Putamen (tissue), 1 donor: ENCODE measurements at places on chromosomes 1 and 21.

GRCh38 chr1:199948587-199949280 is 78.8 kb upstream of the NR5A2 start:
- DNase-seq = no peak

DNA sequence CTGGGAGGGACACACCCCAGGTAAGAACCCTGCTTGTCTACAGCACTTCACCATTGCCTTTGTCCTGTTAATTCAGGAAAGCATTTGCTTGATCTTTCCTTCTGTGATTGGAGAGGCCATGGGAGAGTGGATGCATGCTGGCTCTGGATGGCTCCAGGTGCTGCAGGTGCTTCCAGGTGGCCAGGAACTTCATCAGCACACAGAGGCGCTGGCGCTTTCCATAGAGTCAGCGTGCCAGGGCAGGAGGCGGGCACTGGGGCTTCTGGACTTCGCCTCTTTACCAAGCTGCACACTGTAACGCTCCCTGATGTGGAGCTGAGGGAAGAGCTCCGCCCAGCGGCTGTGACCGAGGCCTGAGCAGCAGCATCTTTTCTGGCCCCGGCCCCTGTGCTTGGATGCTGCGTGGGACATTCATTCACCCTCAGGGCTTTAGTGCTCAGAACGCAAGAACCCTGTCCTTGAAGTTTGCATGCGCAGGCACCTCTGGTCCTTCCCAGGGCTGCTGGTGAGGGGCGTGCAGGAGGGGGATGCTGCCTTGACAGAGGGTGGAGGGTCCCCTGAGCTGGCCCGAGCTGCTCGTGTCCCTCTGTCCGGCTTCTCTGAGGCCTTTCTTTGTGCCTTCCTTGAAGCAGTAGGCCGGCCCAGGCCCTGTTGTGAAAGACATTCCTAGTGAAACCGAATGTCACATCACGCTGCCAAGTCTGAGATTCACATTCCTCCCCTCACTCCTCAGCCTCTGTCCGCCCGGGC is 1.6 kb upstream of the MX2 start:
- no peak for DNase-seq

GRCh38 chr1:10424034-10424433 is 6.2 kb upstream of the CENPS start:
- DNase-seq = no peak

DNA sequence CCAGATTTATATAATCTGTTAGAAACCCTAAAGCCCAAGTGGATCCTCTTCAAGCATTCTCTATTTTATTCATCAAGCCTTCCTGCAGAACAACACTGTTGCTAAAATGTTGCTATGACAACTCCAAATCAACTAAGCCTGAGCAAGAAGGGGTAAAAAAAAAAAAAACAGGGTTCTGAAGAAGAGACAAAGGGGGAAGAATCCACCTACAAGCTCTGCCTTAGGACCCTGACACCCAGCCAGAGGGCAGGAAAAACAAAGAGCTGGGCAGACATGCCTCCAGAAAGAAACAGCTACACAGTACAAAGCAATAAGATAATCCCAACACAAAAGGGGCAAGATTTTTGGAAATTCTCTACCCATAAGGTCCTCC is 1.3 kb downstream of the USF1 start:
- no peak for DNase-seq

GRCh38 chr1:75632350-75632949 is 21.5 kb upstream of the SLC44A5 start:
- DNase-seq = peak; percentile 10

DNA sequence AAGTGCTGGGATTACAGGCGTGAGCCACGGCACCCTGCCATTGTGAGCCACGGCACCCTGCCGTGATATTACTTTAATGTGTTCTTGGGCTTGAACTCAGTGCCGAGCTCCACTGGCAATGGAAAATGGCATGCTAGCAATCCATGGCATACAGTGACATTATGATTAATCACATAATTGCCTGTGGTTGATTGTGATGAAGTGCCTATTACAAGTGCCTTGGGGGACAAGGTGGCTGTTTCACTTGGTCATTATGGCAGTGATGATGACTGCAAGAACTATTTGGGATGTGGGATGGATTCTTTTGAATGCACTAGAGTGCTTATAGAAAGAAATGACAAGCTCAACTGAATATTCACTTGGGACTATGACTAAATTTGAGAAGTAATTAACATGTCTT is 22.3 kb upstream of the HPCAL4 start:
- no peak for DNase-seq

DNA sequence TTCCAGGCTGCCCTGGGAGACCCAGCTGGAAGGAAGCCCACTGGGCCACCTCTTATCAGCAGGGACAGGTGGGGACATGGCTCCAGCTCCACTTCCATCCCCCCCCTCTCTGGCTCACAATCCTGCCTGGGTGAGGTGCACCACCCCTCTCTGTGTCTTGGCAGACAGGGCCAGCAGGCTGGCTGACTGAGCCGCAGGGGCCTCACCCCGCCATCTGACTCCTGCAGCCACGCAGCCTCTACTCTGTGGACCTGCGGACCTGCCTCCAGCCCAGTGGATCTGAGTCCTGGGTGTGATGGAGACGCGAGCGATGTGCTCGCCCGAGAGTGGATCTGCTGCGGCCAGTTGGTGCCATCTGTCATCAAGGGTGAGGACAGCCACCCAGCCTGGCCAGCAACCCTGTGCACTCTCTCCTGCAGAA is 30.1 kb downstream of the RCC2 start:
- no peak for DNase-seq

DNA sequence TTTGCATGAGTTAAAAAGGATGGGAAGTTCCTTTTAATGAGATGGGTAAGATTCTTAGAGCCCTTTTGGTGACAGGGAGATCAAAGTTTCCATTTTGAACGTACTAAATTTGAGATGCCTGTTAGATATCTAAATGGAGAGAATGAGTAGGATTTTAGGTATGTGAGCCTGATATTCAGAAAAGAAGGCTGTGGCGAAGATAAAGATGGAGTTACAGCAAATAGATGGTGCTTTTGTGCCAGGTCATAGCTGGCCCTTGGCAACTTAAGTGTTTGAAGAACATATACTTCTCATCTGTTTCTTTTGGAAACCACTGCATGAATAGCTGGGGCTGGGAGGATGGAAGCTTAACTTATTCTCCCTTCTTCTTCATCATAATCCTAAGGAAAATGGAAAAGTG is 282.5 kb downstream of the PTBP2 start:
- no peak for DNase-seq

DNA sequence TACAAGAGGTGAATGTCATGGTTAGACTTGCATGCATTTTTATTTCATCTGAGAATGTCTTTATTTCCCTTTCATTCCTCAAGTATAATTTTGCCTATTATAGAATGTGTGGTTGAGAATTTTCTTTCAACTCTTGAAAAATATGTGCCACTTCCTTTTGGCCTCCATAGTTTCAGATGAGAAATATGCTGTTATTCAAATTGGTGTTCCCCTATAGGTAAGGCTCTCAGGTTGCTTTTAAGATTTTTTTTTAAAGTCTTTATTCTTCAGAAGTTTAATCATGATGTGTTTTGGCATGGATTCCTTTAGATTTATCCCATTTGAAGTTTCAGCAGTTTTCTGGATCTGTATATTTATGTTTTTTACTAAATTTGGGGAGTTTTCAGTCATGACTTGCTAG is 2.1 kb downstream of the MROH7 start:
- DNase-seq = no peak

GRCh38 chr1:25478633-25479032 is 47.9 kb downstream of the MACO1 start:
- DNase-seq = no peak

DNA sequence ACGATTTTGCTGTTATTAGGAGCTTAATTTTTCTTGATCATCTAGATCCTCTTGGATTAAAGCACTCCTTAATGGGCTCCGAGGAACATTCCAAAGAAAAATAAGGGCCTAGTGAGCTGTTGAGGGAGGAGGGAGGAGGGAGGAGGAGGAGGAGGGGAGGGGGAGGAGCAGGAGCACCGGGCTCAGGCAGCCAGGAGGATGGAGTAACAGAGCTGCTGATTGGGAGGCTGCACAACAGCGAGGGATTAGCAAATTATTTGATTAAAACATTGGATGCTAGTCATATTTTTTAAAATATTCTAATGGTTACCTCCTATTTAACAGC is 302.1 kb upstream of the RRP15 start:
- peak; percentile 2 for DNase-seq

- no peak for DNase-seq
Measured at GRCh38 chr1:163875927-163876320, 554.2 kb downstream of the NUF2 start.

DNA sequence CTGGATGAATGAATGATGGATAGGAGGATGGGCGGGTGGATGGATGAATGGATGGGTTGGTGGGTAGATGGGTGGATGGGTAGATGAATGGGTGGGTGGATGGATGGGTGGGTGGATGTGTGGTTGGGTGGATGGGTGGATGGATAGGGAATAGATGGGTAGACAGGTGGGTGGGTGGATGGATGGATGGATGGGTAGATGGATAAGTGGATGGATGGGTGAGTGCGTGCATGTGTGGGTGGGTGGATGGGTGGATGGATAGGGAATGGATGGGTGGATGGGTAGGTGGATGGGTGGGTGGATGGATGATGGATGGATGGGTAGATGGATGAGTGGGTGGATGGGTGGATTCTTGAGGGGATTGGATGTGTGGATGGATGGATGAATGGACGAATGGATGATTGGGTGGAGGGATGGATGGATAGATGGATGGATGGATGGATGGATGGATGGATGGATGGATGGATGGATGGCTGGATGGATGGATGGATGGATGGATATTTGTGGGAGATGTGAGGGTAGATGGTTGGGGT is 68.7 kb downstream of the SDC3 start:
- no peak for DNase-seq

DNA sequence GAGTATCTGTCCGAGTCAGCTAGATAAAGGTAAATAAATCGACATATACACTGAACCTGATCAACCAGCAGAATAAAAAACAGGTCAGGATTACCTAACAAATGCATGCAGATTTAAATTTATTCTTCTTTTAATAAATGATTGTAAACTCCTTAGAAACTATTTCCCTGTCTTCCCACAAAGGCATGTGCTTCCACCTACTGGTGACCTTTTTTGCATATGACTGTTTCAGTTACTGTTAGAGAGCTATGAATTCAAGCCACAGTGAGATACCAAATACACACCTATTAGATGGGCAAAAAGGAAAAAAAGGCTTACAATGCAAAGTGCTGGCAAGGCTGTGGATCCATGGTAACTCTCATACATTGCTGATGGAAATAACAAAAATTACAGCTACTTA is 957.4 kb upstream of the NCAM2 start:
- peak; percentile 1 for DNase-seq

GRCh38 chr1:100073531-100073930 is 59.2 kb downstream of the SASS6 start:
- DNase-seq = no peak

DNA sequence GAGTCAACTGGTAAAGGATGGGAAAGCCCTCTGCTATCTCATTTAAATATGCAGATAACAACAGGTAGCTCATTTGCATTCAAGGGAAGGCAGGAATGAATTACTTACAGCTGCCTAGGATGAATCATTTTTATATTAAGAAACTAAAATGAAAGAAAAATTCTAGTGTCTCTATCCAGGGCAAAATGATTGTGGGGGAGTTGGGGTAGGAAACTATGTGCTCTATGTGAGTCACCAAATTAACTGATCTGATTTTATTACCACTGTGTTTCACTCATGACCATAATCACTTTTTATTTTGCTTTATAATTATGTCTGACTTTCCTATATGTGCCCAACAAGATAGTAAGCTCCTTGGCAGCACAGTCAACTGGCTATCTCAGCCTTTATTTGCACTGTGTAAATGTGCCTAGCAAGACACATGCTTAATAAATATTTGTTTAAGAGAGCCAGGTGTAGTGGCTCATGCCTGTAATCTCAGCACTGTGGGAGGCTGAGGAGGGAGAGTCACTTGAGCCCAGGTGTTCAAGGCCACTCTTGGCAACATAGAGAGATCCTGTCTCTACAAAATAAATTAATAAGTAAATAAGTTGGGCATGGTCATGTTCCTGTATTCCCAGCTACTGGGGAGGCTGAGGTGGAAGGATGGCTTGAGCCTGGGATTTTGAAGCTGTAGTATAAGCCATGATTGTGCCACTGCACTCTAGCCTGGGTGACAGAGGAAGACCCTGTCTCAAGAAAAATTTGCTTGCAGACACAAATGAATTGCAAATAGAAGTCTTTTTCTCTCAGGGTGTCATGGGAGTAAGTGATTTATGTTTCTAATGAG is 84.1 kb downstream of the SPAG17 start:
- peak; percentile 40 for DNase-seq

GRCh38 chr21:45149021-45149420 is 74.6 kb downstream of the ADARB1 start:
- no peak for DNase-seq

GRCh38 chr1:51157395-51157794 is 55.4 kb downstream of the C1orf185 start:
- no peak for DNase-seq

DNA sequence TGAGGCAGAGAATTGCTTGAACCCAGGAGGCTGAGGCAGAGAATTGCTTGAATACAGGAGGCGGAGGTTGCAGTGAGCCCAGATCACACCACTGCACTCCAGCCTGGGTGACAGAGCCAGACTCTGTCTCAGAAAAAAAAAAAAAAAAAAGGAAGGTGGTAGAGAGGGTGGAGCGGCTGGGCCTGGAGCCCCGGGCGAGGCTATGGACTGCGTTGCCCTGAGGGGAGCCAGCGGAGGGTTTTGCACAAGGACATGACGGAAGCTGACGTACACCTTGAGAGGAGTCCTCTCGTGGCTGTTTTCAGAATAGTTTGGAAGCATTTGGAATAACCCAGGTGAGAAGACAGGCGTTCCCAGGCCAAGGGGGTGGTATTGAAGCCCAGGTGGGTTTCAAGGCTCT is 6.9 kb upstream of the FBLIM1 start:
- DNase-seq = no peak

GRCh38 chr1:154992721-154993571 is 440 bp upstream of the LENEP start:
- no peak for DNase-seq

DNA sequence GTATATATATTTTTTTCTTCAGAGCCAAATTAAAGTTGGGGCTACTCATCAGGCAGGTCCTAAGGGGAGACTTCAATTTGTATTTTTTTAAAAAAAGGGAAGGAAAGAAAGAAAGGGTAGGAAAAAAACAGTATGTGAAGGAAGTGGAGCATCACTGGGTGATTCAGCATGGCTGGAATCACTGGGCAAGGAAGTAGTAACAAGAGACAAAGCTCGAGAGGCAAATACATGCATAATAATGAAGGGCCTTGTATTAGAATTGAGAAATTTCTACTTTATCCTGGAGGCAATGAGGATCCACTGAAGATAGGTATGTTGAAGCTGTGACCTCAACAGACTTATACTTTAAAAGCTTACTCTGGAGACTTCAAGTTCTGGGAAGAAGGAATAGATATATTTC is 184.4 kb downstream of the COQ8A start:
- no peak for DNase-seq

DNA sequence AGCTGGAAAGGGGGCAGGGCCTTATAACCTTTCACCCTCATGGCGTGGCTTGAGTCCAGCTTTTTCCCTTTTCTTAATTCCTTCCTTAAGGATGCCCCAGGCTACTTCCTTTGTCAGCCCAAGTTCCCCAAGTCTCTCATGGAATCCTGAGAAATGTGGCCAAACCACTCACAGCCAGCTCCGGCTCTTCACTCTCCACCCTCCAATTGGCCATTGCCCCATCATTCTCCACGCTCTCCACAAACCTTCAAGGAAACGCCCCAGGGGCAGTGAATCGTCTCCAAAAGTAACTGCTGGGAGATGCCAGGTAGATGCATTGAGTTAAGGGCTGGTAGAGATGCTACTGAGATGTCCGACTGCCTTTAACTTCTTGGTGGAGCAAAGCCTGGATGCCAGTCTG is 113.5 kb upstream of the CD34 start:
- DNase-seq = no peak
